Chondrocyte (in vitro differentiated cells): ENCODE measurements at places on chromosomes 3 and 15. TPM values are rescaled to one million over a fixed set of nuclear protein-coding genes. Genes with fewer than 3 reads are reported as not detected.
A peak's percentile ranks its signal among the peaks of the same experiment; 100 is the strongest.

CAV3 gene
- not detected in 3 replicates for total RNA-seq

GRCh38 chr3:185371306-185372074, 8.6 kb downstream of the MAP3K13 start:
- peaks cover 4% of the 10 kb centered on the region for H3K4me1 ChIP-seq
- H3K27me3 ChIP-seq, result no peaks in the 10 kb centered on the region
- no peak overlapping the region for H3K4me3 ChIP-seq
- no peak for DNase-seq
- no peaks in the 10 kb centered on the region for H3K36me3 ChIP-seq
- no peak overlapping the region for H3K27ac ChIP-seq

GRCh38 chr3:167671878-167672427, 18.2 kb upstream of the WDR49 start:
- H3K27ac ChIP-seq, result no peak overlapping the region
- H3K27me3 ChIP-seq, result no peaks in the 10 kb centered on the region
- DNase-seq, result no peak
- H3K4me3 ChIP-seq, result no peak overlapping the region
- H3K4me1 ChIP-seq, result no peaks in the 10 kb centered on the region

- DNase-seq, result no peak
- H3K36me3 ChIP-seq, result no peaks in the 10 kb centered on the region
- peak overlapping the region; percentile 37 for H3K27ac ChIP-seq
- H3K27me3 ChIP-seq, result no peaks in the 10 kb centered on the region
Observed at GRCh38 chr15:88705769-88706165, 67.0 kb downstream of the ISG20 start.

FEZF2 gene
- total RNA-seq, result not detected in 3 replicates

LDHAL6B gene
- total RNA-seq, result not detected in 3 replicates

- no peak overlapping the region for H3K27ac ChIP-seq
- H3K4me1 ChIP-seq, result peaks cover 32% of the 10 kb centered on the region
- DNase-seq, result no peak
- no peaks in the 10 kb centered on the region for H3K36me3 ChIP-seq
- no peak overlapping the region for H3K4me3 ChIP-seq
Observed at GRCh38 chr3:45078910-45079522, 52.9 kb downstream of the CLEC3B start.

GRCh38 chr3:190619761-190620160, 105.9 kb downstream of the IL1RAP start:
- H3K27ac ChIP-seq, result no peak overlapping the region
- no peak overlapping the region for H3K4me3 ChIP-seq
- no peaks in the 10 kb centered on the region for H3K27me3 ChIP-seq
- no peak for DNase-seq
- peaks cover 10% of the 10 kb centered on the region for H3K4me1 ChIP-seq

DNA sequence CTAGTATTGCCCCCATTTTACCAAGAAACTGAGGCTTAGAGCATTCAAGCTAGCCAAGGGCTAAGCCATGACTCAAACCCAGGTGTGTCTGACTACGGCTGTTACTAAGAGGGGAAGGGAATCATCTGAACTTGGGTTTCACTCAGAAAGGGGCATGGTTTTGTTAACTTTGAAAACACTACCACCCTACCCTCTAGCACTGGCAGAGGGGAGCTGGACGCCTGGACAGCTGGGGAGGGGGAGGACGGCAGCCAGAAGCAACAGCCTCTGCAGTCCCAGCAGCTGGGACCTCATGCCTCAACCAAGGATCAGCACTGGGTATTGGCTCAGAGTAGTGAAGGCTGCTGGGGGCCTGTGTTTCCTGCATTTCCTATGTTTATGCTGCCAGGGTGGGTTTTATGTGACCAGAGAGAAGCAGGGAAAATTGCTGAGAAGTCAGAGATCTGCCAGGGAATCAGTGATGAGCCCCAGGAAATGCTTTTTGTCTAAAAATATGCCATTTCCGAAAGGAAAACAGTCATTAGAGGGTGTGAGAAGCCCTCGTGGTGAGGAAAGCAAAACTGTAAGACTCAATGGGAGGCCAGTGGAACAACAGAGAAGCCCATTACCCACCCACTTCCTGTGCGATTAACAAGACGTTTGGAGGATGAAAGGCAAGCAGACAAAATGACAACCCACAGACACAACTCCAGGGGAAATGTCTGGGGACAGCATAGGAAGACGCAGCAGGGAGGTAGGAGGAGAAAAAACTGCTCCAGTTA, 41.2 kb downstream of the LIPC start:
- H3K27me3 ChIP-seq, result no peaks in the 10 kb centered on the region
- no peaks in the 10 kb centered on the region for H3K36me3 ChIP-seq
- H3K4me3 ChIP-seq, result no peak overlapping the region
- H3K27ac ChIP-seq, result peak overlapping the region; percentile 73
- peaks cover 63% of the 10 kb centered on the region for H3K4me1 ChIP-seq

DNA sequence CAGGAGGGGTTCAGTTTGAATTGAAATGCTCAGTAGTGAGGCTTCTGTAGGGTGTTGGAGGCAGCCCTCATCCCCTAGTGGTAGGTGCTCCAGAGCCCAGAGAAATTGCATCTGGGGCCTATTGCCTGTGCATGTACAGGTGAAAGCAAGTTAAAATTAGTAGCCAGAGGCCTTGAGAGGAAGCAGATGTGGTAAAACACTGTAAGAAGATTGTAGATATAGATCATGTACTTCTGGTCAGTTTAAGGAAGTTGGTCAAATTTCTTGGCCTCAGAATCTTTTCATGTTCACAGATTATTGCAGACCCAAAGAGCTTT, 34.6 kb downstream of the IGSF10 start:
- peaks cover 3% of the 10 kb centered on the region for H3K36me3 ChIP-seq
- H3K27ac ChIP-seq, result no peak overlapping the region
- H3K4me1 ChIP-seq, result peaks cover 3% of the 10 kb centered on the region
- DNase-seq, result no peak

GRCh38 chr3:168239287-168239686, 143.6 kb upstream of the GOLIM4 start:
- no peaks in the 10 kb centered on the region for H3K36me3 ChIP-seq
- no peak overlapping the region for H3K4me3 ChIP-seq
- peaks cover 42% of the 10 kb centered on the region for H3K27me3 ChIP-seq
- H3K27ac ChIP-seq, result no peak overlapping the region
- no peaks in the 10 kb centered on the region for H3K4me1 ChIP-seq
- no peak for DNase-seq

CERS3 gene
- not detected in 3 replicates for total RNA-seq

INSYN1 gene
- 9.9 to 24.9 TPM (median 23.0 TPM) in 3 replicates for total RNA-seq

CKMT1B gene
- total RNA-seq, result not detected in 3 replicates

MEIS2 gene
- total RNA-seq, result 28.3 to 76.9 TPM (median 30.2 TPM) in 3 replicates

GRCh38 chr3:41370307-41370706, 171.0 kb downstream of the CTNNB1 start:
- H3K4me3 ChIP-seq, result no peak overlapping the region
- peaks cover 12% of the 10 kb centered on the region for H3K36me3 ChIP-seq
- no peak for DNase-seq
- peaks cover 2% of the 10 kb centered on the region for H3K27me3 ChIP-seq
- H3K27ac ChIP-seq, result no peak overlapping the region

- no peak overlapping the region for H3K27ac ChIP-seq
- no peaks in the 10 kb centered on the region for H3K27me3 ChIP-seq
- H3K36me3 ChIP-seq, result peaks cover 5% of the 10 kb centered on the region
- no peaks in the 10 kb centered on the region for H3K4me1 ChIP-seq
Observed at GRCh38 chr15:28931828-28932227, 46.1 kb downstream of the APBA2 start.

MCTP2 gene
- 3.6 to 4.5 TPM (median 4.0 TPM) in 3 replicates for total RNA-seq

DNA sequence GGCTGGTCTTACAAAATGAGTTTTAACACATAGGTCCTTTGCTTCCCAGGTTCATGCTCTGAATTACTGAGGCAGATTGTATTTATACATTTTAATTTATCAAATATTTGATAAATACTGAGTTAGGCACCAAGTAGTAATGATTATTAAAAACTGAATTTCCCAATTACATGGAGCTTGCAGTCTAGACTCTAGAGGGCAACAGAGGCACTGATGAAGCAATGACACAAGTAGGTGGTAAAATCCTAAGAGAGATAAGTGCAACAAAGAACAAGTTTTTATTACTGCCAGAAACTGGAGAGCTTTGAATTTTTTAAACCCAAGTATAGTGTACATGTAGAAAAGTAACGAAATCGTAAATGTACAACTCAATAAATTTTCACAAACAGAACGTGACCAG, 406.2 kb upstream of the RARB start:
- no peaks in the 10 kb centered on the region for H3K36me3 ChIP-seq
- DNase-seq, result no peak
- no peak overlapping the region for H3K27ac ChIP-seq
